ENCODE measurements at places on chromosomes 1 and 21. TPM values are rescaled to one million over a fixed set of nuclear protein-coding genes. Genes with fewer than 3 reads are reported as not detected.

The LCE2A gene
- total RNA-seq = not detected

The TGFB2 gene
- total RNA-seq = 330 TPM

The MCM3AP gene
- total RNA-seq = 84.2 TPM

- no peak overlapping the region for H3K4me3 ChIP-seq
- no peak for DNase-seq
- H3K4me1 ChIP-seq = peaks cover 15% of the 10 kb centered on the region
- H3K27me3 ChIP-seq = no peaks in the 10 kb centered on the region
- H3K27ac ChIP-seq = no peak overlapping the region
These were observed 25.8 kb downstream of the CLDN14 start for GRCh38 chr21:36454093-36454531.

DNA sequence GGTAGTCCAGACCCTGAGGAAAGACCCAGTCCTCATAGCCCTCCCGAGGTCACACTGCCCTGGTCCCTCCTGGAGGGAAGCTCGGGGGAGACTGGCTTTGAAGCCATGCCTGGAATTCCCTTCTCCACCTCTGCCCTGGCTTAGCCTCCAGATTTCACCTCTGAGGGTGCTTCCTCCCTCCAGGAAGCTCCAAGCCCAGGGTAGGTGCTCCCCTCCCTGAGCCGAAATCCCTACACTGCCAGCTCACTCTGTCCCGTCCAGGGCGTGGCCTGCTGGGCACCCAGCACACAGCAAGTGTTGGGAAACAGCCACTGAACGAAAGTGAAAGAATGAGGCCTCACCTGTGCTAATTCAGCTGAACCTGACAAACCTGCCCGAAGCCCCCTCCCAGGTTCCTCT, 6.0 kb upstream of the TNFRSF25 start:
- H3K27me3 ChIP-seq = no peaks in the 10 kb centered on the region
- peaks cover 6% of the 10 kb centered on the region for H3K36me3 ChIP-seq
- H3K27ac ChIP-seq = no peak overlapping the region
- H3K4me1 ChIP-seq = no peaks in the 10 kb centered on the region

The IFI44L gene
- 271 TPM for total RNA-seq

- no peaks in the 10 kb centered on the region for H3K4me1 ChIP-seq
- H3K27me3 ChIP-seq = no peaks in the 10 kb centered on the region
- H3K27ac ChIP-seq = no peak overlapping the region
- H3K36me3 ChIP-seq = no peaks in the 10 kb centered on the region
- no peak for DNase-seq
These were observed 52.7 kb downstream of the DHRS3 start for GRCh38 chr1:12565094-12565965.

- no peaks in the 10 kb centered on the region for H3K36me3 ChIP-seq
- no peak overlapping the region for H3K27ac ChIP-seq
- peaks cover 30% of the 10 kb centered on the region for H3K4me1 ChIP-seq
- no peak overlapping the region for H3K4me3 ChIP-seq
- no peaks in the 10 kb centered on the region for H3K27me3 ChIP-seq
- DNase-seq = no peak
These were observed 7.1 kb downstream of the NBL1 start for GRCh38 chr1:19651141-19651737.

- no peaks in the 10 kb centered on the region for H3K4me1 ChIP-seq
- DNase-seq = no peak
- no peak overlapping the region for H3K27ac ChIP-seq
- H3K4me3 ChIP-seq = no peak overlapping the region
These were observed 957.0 kb downstream of the NCAM2 start for GRCh38 chr21:21955204-21955603.

GRCh38 chr1:19661721-19662228, 2.9 kb upstream of the HTR6 start:
- DNase-seq = no peak
- peaks cover 35% of the 10 kb centered on the region for H3K27me3 ChIP-seq
- H3K27ac ChIP-seq = no peak overlapping the region
- H3K4me3 ChIP-seq = no peak overlapping the region
- H3K4me1 ChIP-seq = peaks cover 4% of the 10 kb centered on the region

The TRPM2 gene
- total RNA-seq = 0.79 TPM

GRCh38 chr1:153770797-153771196, 4.4 kb upstream of the SLC27A3 start:
- no peak overlapping the region for H3K4me3 ChIP-seq
- DNase-seq = no peak
- H3K27ac ChIP-seq = no peak overlapping the region

GRCh38 chr1:173341307-173341706, 134.2 kb upstream of the TNFSF4 start:
- H3K36me3 ChIP-seq = no peaks in the 10 kb centered on the region
- H3K4me1 ChIP-seq = peaks cover 10% of the 10 kb centered on the region
- peak; percentile 93 for DNase-seq
- H3K4me3 ChIP-seq = no peak overlapping the region
- no peaks in the 10 kb centered on the region for H3K27me3 ChIP-seq

The CELA2A gene
- total RNA-seq = not detected

The LEMD1 gene
- 2.5 TPM for total RNA-seq

DNA sequence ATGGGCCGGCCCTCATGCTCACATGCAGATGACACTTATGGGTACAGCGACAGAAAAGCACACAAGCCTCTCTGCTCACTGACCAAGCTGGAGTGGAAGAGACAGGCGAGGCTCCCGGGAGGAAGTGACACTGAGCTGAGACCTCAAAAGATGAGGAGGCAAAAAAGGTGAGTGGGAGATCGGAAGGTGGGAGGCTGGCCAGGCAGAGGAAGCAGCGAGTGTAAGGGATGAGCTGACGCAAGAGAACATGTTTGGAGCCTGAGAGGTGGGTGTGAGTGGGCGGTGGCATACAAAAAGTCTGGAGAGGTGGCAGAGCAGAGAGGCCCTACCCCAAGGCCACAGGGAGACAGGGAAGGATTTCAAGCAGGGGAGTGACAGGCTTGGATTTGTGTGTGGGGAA, 18.2 kb upstream of the CDCP2 start:
- no peak for DNase-seq
- no peak overlapping the region for H3K27ac ChIP-seq
- no peaks in the 10 kb centered on the region for H3K36me3 ChIP-seq
- H3K27me3 ChIP-seq = no peaks in the 10 kb centered on the region
- H3K4me3 ChIP-seq = no peak overlapping the region
- peaks cover 2% of the 10 kb centered on the region for H3K4me1 ChIP-seq

The TEDDM1 gene
- total RNA-seq = not detected

GRCh38 chr1:29055160-29055559, 68.5 kb downstream of the TMEM200B start:
- H3K4me1 ChIP-seq = no peaks in the 10 kb centered on the region
- peak; percentile 13 for DNase-seq
- no peaks in the 10 kb centered on the region for H3K27me3 ChIP-seq
- no peak overlapping the region for H3K27ac ChIP-seq

The ASTN1 gene
- total RNA-seq = 0.41 TPM

The S100A1 gene
- total RNA-seq = 1.7 TPM

The RAD54L gene
- total RNA-seq = 1.9 TPM

- no peaks in the 10 kb centered on the region for H3K27me3 ChIP-seq
- peak overlapping the region; percentile 56 for H3K27ac ChIP-seq
- H3K4me3 ChIP-seq = no peak overlapping the region
- no peaks in the 10 kb centered on the region for H3K36me3 ChIP-seq
- H3K4me1 ChIP-seq = peaks cover 19% of the 10 kb centered on the region
These were observed 12.8 kb downstream of the TRAPPC10 start for GRCh38 chr21:44024887-44025353.

- DNase-seq = peak; percentile 62
- H3K4me1 ChIP-seq = peaks cover 23% of the 10 kb centered on the region
- H3K27ac ChIP-seq = no peak overlapping the region
- H3K36me3 ChIP-seq = no peaks in the 10 kb centered on the region
- no peak overlapping the region for H3K4me3 ChIP-seq
- H3K27me3 ChIP-seq = no peaks in the 10 kb centered on the region
These were observed 11.3 kb downstream of the FAM20B start for GRCh38 chr1:179036844-179037465.

The CYP4Z1 gene
- not detected for total RNA-seq

DNA sequence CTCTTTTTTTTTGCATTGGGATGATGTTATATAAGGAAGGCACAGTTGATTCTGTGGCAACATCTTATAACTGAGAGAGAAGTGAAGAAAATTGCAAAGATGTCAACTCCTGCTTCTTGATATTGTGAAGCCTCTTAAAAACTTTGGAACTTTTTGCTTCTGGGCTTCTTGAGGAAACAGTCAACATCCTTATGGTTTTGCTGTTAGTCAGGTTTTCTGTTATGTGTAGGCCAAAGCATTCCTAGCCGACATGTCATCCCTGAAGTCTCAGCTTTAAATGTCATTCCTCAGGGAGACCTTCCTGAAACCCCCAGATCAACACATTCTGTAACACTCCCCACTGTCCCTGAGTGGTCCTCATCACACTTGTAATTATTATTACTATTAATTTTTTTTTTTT, 12.6 kb downstream of the FALEC start:
- DNase-seq = peak; percentile 89
- no peaks in the 10 kb centered on the region for H3K36me3 ChIP-seq
- peak overlapping the region; percentile 61 for H3K27ac ChIP-seq
- H3K4me3 ChIP-seq = peak overlapping the region; percentile 9
- H3K27me3 ChIP-seq = no peaks in the 10 kb centered on the region

The CACNA1S gene
- not detected for total RNA-seq

The ARHGEF16 gene
- total RNA-seq = 4.1 TPM

The RNU5D-1 gene
- not detected for total RNA-seq

- no peak overlapping the region for H3K4me3 ChIP-seq
- H3K4me1 ChIP-seq = peaks cover 17% of the 10 kb centered on the region
- peaks cover 19% of the 10 kb centered on the region for H3K36me3 ChIP-seq
- no peak for DNase-seq
- H3K27ac ChIP-seq = no peak overlapping the region
These were observed 30.7 kb downstream of the NOL9 start for GRCh38 chr1:6523566-6523965.

The TTC24 gene
- total RNA-seq = not detected

The LCE2B gene
- not detected for total RNA-seq

The SAMD13 gene
- total RNA-seq = 0.93 TPM

- DNase-seq = no peak
- H3K36me3 ChIP-seq = no peaks in the 10 kb centered on the region
- H3K4me1 ChIP-seq = no peaks in the 10 kb centered on the region
These were observed 164.8 kb downstream of the PRDM2 start for GRCh38 chr1:13864760-13865159.

DNA sequence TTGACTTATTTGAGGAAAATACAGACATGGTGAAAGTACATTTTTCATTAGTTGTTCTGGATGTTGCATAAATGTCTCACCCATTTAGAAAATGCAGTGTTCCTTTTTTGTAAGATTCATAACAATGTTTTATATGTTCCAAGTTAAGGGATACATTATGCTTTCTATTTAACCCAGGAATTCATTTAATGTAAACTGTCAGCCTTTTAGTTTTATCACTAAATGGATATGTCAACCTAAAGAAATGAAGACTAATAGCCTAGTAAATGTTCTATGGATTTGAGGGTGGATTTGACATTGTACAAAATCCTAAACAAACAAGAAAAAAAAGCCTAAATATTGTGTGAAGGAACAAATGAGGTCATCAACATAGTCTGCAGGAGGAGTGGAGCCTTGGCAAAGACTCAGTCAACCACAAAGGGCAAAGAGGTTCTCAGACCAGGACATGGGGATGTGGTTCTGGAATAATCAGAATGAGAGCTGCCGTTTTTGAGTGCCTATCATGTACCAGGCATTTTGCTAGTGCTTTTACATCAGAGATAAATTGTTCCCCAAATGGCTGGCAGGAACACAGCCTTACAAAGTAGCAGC, 8.8 kb upstream of the INSL5 start:
- DNase-seq = peak; percentile 45
- no peaks in the 10 kb centered on the region for H3K36me3 ChIP-seq
- H3K4me1 ChIP-seq = no peaks in the 10 kb centered on the region
- H3K4me3 ChIP-seq = no peak overlapping the region

The SRSF4 gene
- 48.2 TPM for total RNA-seq

The LEFTY2 gene
- 12.9 TPM for total RNA-seq

The RYR2 gene
- 0.19 TPM for total RNA-seq

- H3K27ac ChIP-seq = peak within 1 kb of the TSS; percentile 96
- H3K27me3 ChIP-seq = no peaks in the 10 kb centered on the region
- peak within 1 kb of the TSS; percentile 51 for H3K4me3 ChIP-seq
- peaks cover 45% of the 10 kb centered on the region for H3K4me1 ChIP-seq
- H3K36me3 ChIP-seq = no peaks in the 10 kb centered on the region
These were observed at the start of gene OLFML3 for GRCh38 chr1:113978863-113979702. TSS of gene OLFML3 (plus strand) at chr1:113979474. CDS start at chr1:113979517, 43 bp downstream.

- no peaks in the 10 kb centered on the region for H3K36me3 ChIP-seq
- H3K27ac ChIP-seq = no peak overlapping the region
- H3K4me1 ChIP-seq = peaks cover 11% of the 10 kb centered on the region
- no peak overlapping the region for H3K4me3 ChIP-seq
These were observed 9.4 kb downstream of the ETV3L start for GRCh38 chr1:157090196-157090647.

GRCh38 chr1:8095584-8095983, 69.5 kb upstream of the ERRFI1 start:
- peak overlapping the region; percentile 98 for H3K27ac ChIP-seq
- H3K27me3 ChIP-seq = no peaks in the 10 kb centered on the region
- DNase-seq = no peak
- H3K4me1 ChIP-seq = peaks cover 62% of the 10 kb centered on the region
- no peaks in the 10 kb centered on the region for H3K36me3 ChIP-seq
- H3K4me3 ChIP-seq = no peak overlapping the region

- no peaks in the 10 kb centered on the region for H3K4me1 ChIP-seq
- no peaks in the 10 kb centered on the region for H3K36me3 ChIP-seq
- peak; percentile 36 for DNase-seq
- H3K4me3 ChIP-seq = no peak overlapping the region
- H3K27ac ChIP-seq = no peak overlapping the region
- no peaks in the 10 kb centered on the region for H3K27me3 ChIP-seq
These were observed 163.2 kb upstream of the CACYBP start for GRCh38 chr1:174836543-174836942.
